ENCODE measurements at places on chromosomes 16 and 17.
A peak's percentile ranks its signal among the peaks of the same experiment; 100 is the strongest.

DNA sequence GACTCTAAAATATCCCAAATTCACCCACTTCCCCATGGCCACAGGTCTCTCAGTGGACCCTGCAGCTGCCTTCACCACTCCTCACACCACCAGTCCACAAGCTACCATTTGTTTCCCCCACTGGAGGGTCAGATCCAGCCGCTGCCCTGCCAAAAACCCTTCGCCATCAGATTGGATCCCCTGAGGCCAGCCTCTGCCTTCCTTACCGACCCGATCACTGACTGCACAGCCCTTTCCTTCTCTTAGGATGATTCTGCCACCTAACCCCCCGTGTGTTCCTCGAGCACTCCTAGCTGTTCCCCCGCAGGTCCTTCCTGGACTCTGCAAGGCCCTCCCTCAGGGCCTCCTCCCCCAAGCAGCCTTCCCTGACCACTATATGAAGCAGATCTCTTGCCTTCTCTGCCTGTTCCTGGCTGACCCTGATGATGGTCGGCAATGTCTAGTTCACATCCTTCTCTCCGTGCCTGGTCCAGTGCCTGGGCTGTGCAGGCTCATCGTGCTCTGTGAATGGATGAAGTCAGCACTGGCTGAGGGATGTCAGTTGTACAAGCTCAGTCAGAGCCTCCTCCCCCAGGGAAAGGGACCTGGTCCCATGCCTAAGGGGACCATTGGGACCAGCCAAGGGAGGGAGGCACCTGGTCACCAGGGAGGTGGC lies 46.0 kb downstream of the CPNE2 start:
- no peak for DNase-seq

GRCh38 chr17:72599891-72600290 lies 479.1 kb downstream of the SOX9 start:
- DNase-seq, result no peak

- no peak for DNase-seq
These were observed 294.5 kb downstream of the FOXL1 start for GRCh38 chr16:86872833-86873232.

GRCh38 chr16:30166202-30166902 lies 17.1 kb upstream of the CORO1A start:
- DNase-seq, result no peak

GRCh38 chr16:28218109-28218508 lies 6.3 kb upstream of the XPO6 start:
- DNase-seq, result no peak

DNA sequence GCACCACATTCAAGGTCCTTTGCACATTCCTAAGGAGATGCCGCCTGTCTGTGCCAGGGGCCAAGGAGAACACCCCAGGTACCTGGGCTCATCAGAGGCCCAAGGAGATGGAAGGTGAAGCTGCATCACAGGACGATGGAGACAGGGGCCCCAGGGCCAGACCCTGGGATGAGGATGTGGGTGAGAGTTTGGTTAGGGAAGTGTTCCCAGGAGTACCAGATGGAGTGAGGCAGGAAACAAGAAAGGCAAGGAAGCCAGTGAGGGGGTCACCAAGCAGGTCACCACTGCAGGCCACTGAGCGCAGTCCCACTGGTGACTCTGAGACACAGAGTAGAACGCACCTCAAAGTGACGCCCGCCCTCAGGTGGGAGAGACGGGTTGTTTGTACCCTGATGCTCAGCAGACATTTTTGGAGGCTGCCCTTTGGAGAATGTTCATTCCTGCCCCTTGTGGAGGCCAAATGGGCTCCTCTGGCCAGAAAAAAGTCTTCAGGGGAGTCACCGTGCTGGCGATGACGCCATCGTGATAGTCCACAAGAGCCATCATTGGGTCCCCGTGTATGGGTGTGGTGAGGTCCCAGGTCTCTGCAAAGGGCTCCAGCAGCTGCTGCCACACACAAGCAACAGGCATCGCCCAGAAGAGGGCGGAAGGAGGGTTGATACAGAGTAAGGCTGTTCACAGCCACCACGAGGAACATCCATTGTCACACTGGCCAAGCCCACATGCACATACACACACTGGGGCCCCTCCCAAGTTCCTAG lies 57.5 kb downstream of the BEAN1 start:
- DNase-seq, result no peak

GRCh38 chr17:73647772-73648542 lies 3.7 kb upstream of the SDK2 start:
- DNase-seq, result no peak

DNA sequence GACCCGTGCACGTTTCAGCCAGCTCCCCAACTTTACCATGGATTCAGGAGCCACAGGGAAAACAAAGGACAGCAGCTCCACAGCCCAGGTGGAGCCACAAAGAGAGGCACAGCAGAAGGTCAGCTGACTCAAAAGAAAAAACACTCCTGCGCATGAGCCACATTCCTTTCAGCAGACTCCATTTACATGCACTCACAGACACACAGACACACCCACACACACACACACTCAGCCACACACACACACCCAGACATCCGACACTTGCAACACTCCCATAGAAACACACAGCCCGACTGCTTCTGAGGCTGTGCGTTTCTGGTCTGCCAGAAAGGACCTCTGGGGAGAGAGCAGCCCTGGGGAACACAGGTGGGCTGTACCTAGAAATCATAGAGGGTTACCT lies 2335.5 kb downstream of the TP53TG3F start:
- no peak for DNase-seq

GRCh38 chr16:75311383-75311938 lies 60.0 kb upstream of the BCAR1 start:
- DNase-seq, result no peak

- DNase-seq, result no peak
These were observed 44.2 kb downstream of the PEMT start for GRCh38 chr17:17547210-17547764.

DNA sequence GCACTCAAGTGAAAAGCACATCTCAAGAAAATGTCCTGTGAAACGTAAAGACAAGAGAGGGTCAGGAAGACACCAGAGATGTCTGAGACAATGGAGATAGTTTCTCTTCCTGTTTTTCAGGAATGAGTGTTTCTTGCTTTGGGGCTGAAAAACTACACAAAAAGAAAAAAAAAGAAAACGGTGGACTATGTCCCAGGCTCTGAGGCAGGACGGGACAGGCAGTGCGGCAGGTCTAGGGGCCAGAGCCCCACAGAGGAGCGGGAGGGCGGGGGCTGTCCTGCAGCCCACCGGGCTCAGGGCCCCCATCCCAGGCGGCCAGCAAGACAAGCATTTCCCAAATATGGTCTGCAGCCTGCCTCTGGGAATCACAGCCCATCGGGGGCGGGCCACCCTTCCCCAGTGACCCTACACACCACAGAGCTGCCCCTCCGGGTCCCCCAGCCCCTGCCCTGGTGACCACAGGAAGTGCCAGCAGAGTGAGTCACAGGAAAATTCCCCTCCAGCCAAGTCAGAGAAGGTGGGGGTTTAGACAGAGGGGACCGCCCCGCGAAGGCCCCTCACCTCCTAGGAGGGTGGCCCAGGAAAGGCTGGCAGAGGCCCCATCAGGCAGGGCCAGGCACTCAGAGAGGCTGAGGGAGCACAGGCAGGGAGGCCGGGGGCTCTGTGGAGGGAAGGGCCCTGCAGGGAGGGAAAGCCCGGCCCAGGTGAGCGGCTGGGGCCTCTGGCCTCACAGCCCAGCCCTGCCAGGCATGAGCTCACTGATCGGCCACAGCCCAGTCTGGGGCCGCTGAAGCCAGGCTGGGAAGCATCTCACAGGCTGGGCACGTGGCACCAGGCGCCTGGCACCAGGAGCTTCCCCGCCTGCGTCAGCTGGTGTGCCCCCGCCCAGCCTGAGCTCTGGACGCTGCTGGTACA lies 6.3 kb downstream of the BCAR1 start:
- peak; percentile 99 for DNase-seq

DNA sequence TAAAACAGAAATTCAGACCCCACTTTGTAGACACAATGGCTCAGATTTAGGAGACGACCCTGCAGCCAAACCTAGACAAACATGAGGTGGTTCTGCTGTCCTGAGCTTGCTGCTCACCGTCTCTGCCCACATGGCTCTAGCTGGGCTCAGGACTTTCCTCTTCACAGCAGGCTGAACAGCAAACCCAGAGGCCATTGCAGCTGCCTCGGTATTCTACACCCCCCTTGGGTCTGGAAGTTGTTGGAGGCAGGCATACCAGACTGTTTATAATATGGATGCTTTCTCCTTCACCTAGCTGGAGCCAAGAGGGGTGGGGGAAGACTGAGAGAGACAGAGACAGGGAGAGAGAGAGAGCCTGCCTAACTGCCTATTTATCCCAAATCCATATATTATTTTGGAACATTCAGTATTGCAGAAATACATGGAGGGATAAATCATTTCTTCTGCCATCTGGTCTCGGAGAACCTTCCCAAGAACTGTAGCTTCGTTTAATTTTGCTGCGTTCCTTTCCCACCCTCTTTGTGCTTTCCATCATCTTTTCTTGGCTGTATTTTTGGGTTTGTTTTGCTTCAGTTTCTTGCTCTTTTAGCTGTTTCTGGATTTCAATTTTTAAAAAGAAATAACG lies 628.2 kb upstream of the RBFOX1 start:
- no peak for DNase-seq

GRCh38 chr16:31868691-31869167 lies 4.9 kb upstream of the ZNF267 start:
- DNase-seq, result peak; percentile 71

- no peak for DNase-seq
These were observed 19.9 kb upstream of the ZNF750 start for GRCh38 chr17:82859431-82860403.

Measured in globus pallidus (tissue), 1 donor.